Activated T-cell treated with anti-CD3 and anti-CD28 coated beads for 48 hours (primary cell): ENCODE measurements at places on chromosomes 7 and 10.

GRCh38 chr10:100508691-100509150, 10.9 kb downstream of the SEC31B start:
- no peak for DNase-seq

DNA sequence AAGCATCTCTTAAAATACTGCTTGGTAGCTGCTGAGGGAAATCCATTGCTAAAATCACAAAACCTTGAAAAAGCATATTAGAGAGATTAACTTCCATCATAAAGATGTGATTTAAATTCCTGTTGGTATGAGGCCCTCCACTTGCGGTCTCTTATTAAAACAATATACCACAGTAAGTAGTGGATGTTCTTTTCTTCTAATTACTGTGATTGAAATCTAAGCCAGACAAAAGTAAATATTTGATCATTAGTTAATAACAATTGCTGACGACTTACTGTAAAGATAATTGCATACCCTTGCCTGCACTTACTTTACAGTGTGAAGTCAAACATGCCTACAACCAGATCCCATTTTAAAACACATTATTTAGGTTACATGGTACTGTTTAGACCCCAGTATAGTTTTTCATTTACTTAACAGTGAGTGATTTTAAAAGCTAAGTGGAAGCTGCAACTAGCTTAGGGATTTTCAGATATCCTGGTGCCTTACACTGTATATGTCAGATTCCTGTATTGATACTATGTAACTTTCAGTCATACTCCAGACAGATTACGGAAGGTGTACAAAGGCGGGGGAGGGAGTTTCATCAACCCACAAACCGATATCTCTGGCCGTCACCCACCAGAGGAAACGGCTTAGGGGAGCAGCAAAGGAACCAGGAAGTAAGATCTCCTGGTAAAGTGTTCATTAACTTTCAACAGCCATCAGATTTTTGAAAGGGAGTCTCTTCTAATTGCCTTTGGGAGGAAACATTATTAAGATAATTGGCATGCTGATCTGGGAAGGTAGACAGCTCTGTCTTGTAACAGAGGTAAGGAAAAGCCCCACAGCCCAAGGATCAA, 986 bp downstream of the NRP1 start:
- no peak for DNase-seq

DNA sequence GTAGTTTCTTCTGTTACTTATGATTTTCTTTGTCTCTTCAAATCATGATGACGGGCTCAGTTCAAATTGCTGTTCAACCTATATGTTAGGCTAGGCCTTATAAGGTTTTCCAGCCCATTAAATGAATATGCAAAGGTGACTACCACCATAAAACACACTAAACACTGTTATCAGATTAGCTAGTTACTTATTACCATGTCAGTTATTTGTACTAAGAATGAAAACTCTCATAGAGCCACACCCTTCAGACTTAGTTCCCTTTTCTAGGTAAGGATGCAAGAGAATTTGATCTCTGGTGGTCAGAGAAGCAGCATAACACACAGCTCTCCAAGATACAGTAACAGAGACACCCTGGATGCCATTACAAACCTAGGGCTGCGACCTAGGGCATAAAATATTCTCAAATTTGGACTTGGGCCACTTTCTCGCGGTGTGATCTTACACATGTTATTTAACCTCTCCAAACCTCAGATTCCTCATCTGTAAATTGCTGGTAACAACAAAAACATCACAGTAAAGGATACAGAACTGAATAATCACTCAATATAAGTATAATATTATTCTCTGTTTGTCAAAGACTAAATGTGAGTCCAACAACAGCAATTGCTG, 35.6 kb downstream of the ANKMY2 start:
- no peak for DNase-seq

DNA sequence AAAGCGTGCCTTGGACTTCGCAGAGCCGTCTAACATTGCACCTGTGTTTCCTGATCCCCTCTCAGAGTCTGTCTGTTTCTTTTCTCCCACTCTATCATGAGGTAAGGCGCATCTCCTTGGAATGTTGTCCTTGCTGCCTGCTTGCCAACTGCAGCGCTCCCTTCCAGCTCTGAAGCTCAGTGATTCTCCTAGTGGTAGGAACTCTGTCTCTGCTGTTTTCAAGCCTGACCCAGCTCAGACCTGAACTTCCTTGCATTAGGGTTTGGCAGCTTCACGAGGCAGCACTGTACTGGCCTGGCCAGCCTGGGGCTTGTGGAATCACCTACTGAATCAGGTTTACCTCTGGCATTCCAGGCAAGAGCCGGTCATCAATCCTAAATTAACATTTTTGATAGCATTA, 123.9 kb downstream of the CREB5 start:
- no peak for DNase-seq

DNA sequence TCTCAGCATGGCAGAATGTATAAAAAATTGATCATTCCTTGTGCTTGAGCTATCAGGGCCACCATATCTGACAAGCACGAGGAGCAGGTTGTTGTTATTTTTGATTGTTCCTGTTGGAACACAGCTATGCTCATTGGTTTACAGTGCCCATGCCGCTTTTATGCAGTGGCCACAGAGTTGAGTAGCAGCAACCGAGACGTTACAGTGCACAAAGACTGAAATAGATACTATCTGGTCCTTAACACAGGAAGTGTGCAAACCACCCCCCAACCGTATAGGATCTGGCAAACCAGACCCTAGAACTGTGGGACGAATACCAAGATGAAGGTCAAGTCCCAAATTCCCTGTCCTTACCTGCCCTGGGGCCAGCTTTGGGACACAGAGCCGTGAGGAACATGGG, 216.6 kb downstream of the KLF6 start:
- no peak for DNase-seq

- DNase-seq, result no peak
These were observed 87.4 kb downstream of the GALNT11 start for GRCh38 chr7:152112829-152113228.

DNA sequence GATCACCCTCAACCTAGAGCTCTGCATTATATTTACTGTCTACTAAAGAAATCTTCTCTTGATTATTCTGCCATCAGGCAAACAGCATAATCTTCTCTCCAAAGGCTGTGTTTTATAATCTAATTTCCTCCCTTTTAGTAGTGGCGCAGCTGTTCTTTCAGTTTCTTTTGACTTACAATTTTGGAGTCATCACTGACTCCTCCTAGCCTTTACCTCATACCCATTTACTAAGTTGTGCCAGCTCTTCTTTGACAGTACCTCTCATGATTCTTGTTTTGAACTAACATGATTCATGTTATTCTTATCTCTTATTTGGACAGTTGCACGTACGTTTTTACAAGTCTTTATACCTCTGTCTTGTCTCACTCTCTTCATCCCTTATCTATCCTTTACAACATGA, 113.0 kb downstream of the FOXP2 start:
- no peak for DNase-seq

DNA sequence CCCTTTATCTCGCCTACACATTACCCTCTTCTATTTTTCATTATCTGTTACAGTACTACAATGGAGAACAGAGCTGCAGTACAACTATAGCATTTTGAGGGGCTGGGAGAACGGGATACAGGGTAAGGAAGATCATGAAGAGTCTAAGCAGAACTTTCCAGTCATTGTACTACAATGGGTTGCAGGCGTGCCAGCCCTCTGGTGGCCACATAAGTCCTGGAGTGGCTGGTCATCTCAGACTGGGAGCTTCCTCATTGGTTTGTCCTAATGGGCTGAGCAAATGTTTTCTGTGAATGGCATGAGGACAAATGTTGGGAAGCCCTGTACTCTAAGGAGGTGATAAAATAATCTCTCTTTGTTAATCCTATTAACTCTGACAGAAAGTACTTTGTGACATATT, 33.0 kb downstream of the TMEM106B start:
- no peak for DNase-seq

DNA sequence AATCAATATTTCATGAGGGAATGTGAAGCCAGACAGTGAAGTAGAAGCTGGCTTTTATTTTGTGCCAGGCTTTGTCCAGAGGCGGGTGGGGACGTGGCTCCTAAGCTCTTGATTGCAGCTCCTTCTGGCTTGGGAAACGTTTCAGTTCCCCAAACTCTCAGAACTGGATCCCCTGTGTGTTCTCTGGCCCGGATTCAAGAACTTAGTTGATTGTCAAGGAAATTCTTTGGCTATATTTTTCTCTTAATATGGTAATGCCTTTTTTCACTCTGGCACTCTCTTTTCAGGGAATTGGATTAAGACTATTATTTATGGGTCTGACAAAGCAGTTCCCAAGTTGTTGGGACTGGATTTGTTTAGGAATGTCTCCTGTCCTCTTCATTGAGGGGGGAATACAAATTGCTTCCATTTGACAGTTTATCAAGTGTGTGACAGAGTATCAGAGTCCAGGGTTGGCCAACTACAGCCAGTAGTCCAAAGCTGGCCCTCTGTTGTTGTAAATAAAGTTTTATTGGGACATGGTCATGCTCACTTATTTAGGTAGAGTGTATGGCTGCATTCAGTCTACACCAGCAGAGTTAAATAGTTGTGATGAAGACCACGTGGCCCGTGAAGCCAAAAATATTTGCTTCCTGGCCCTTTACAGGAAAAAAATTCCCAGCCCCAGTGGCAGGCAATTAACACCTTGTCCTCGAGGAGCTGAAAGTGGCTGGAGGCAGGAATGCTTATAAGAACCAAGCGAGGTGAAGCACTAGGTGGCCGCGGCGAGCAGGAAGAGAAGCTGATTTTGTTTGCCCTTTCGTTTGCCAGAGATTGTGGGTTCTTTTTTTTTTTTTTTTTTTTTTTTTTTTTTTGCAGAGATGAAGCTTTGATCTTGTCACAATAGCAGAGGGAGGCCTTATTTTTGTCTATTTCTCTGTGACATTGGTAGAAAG, 34.3 kb downstream of the HTRA1 start:
- no peak for DNase-seq

- DNase-seq, result no peak
These were observed 83.2 kb upstream of the SGCE start for GRCh38 chr7:94739180-94739579.

DNA sequence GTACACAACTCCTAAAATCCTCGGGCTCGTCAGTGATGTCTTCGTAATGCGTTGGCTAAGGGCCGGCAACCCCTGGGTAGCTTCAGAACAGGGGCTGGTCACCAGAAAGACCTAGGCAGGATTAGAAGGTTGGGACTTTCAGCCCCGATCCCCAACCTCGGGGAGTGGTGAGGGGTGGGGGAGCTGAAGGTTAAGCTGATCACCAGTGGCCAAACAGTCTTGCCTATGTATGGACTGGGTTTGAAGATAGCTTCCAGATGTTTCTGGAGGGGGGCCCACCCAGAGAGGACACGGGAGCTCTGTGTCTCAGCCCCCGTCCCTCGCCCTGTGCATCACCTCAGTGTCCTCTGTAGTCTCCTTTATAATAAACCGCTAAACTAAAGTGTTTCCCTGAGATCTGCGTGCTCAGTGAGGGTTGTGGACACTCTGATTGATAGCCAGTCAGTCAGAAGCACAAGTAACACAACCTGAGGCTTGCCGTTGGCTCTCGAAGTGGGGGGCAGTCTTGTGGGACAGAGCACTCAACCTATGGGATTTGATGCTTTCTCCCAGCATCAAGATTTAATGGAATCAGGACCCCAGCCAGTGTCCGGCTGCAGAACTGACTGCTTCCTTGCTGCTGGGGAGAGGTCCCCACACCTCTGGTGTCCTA, 10.0 kb downstream of the PPP2R2D start:
- DNase-seq, result no peak

DNA sequence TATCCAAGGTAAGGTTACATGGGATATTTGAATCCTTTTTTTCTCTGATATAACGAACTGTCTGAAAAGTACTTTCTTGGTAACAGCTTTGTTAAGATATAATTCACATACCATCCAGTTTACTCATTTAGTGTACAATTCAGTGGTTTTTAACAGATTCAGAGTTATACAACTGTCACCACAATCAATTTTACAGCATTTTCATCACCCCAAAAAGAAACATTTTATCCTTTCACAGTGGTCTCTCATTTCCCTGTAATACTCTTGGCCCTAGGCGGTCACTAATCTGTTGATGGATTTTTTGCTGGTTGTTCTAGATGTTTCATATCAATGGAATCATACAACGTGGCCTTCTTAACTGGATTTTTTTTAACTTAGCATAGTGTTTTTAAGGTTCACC, 91.6 kb downstream of the GLCCI1 start:
- DNase-seq, result no peak

DNA sequence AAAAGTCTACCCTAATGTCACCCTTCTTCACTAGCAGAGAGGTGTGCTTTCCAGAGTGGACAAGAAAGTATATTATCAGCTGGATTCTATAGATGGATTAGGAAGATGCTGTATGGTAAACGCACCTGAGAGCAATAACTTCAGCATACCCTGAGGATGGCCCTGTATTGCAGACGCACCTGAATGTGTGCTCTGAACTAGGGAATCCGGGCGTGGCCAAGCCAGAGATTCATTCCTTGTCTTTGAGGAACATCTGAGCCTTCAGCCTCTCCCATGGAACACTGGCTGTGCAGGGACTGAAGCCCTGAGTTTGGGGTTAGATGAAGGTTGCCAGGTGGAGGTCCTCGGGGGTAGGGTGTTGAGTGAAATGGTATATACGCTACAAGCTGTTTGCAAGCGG, 66.2 kb upstream of the NFE2L3 start:
- no peak for DNase-seq

DNA sequence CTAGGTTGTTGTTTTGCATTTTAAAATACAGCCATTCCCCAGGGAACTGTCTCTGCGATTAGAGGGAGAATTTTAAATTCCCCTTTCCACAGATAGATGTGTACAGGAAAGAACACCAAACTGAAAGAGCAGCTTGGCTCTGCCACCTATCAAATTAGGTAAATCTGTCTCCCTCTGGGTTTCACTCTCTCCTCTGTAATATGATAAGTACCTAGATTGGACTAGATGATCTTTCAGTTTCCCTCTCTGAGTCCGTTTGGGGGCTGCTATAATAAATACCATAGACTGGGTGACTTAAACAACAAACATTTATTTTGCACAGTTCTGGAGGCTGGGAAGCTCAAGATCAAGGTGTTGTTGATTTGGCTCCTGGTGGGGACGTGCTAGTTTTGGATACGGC, 186.0 kb downstream of the KIF20B start:
- no peak for DNase-seq

DNA sequence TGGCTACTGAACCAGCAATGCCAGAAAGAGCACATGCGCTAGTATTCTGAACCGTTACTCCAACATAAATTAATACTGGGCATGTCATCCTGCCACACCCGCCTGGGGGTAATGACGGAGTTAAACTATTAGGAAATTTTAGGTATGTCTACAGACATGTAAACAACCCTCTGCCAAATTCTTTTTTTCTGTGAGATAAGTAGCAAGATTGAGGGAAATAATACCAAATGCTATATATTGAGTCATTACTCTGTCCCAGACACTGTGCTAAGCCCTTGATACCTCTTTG, 7.4 kb downstream of the LSMEM1 start:
- no peak for DNase-seq

- no peak for DNase-seq
These were observed 60.3 kb downstream of the COBL start for GRCh38 chr7:51256209-51256781.

- DNase-seq, result no peak
These were observed 33.6 kb upstream of the HERPUD2 start for GRCh38 chr7:35728412-35729060.

DNA sequence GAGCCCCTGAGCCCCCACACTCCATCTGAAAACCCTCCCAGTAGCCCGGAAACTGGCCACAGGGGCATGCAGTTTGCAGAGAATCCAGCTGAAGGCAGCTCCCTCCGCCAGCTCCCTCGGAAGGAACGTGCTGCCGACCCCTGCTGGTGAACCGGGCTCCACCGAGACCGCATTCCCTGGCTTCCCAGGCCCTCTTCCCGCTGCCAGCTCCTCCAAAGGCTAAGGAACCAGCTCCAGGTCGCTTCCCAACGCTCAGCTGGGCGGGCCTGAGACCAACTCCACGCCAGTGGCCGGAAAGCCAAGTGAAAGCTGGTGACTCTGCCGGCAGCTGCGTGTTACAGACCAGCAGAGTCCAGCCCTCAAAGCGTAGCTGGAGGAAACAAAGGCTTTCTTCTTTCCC, 35.8 kb downstream of the GPER1 start:
- no peak for DNase-seq
